ENCODE measurements at places on chromosomes 5 and 9. TPM values are rescaled to one million over a fixed set of nuclear protein-coding genes. Genes with fewer than 3 reads are reported as not detected.

Gene ARHGEF39
- 2.2 TPM for polyA plus RNA-seq

GRCh38 chr5:142779163-142779840 is 9.1 kb downstream of the ARHGAP26 start:
- H3K36me3 ChIP-seq = no peaks in the 10 kb centered on the region
- DNase-seq = no peak
- peaks cover 8% of the 10 kb centered on the region for H3K4me1 ChIP-seq
- no peak overlapping the region for H3K27ac ChIP-seq
- no peak overlapping the region for H3K4me3 ChIP-seq

DNA sequence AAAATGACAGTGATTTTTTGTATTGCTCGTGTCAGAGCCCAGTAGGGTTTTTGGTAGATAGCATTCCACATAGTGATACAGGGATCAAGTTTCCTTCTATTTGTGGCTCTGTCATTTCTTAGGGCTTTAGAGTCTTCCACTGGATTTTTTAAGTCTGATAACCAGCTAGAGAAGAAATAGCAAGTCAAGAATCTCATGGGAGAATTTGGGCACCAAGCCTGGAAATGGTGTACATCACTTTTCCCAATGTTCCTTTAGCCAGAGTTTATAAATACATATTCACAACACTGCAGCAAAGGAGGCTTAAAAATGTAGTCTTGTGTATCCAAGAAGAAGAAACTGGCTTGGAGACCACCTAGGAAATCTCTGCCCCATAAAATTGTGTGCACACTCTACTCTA is 647.1 kb upstream of the KLF4 start:
- DNase-seq = no peak
- H3K36me3 ChIP-seq = no peaks in the 10 kb centered on the region
- no peaks in the 10 kb centered on the region for H3K4me1 ChIP-seq

DNA sequence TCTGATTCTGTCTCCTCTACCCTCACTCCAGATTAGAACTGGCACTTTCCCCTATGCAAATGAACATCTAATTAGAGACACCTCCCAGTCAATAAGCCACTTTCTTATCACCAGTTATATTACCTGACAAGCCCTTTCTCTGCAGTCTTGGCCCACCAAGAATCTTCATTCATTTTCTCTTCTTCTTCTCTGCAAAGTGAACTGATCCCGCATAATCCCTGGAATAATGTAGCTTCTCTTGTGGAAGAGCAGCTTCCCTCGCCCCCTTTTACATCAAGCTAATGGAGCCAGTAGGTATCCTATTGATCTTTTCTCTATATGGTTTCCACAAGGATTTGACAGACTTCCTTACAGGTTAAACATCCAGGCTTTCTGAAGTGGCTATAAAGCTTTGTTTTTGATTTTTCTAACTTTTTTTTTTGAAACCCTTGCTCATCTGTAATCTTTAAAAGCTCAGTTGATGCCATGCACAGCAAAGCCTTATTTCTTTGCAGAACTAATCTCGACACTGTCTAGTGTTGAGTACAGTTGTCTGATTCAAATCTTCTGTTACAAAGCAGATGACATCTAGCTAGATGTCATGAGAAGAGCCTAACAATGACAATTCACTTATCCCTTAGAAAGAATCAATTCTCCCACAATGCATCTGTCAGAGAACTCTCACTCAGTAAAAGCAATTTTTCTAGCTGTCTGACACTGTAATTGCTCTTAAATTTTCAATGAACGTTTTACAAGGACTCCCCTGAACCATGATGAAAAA is 281.4 kb downstream of the ISL1 start:
- no peaks in the 10 kb centered on the region for H3K27me3 ChIP-seq
- H3K27ac ChIP-seq = no peak overlapping the region
- no peaks in the 10 kb centered on the region for H3K4me1 ChIP-seq
- no peaks in the 10 kb centered on the region for H3K36me3 ChIP-seq
- DNase-seq = no peak
- no peak overlapping the region for H3K4me3 ChIP-seq

- H3K27ac ChIP-seq = no peak overlapping the region
- H3K27me3 ChIP-seq = no peaks in the 10 kb centered on the region
- DNase-seq = no peak
- no peak overlapping the region for H3K4me3 ChIP-seq
Measured at GRCh38 chr9:91354881-91355280, 6.8 kb downstream of the AUH start.

GRCh38 chr9:84493284-84493947 is 152.9 kb upstream of the SLC28A3 start:
- peaks cover 4% of the 10 kb centered on the region for H3K27me3 ChIP-seq
- no peak overlapping the region for H3K27ac ChIP-seq
- no peak for DNase-seq
